ENCODE measurements at places on chromosomes 3 and 15. TPM values are rescaled to one million over a fixed set of nuclear protein-coding genes. Genes with fewer than 3 reads are reported as not detected.

DNA sequence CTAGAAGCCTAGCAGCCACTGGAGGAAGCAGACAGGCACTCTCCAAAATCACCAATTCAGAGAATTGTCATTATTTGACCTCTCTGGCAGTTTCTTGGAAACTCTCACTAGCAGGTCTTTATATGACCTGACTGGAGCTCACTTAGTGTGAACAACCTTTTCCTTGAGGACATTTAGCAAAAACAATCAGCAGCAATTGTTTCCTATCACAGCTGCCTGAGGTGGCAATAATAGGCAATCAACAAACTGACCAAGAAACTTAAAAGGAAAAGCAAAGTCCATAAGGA lies 162.4 kb upstream of the STT3B start:
- no peak for DNase-seq
- no peaks in the 10 kb centered on the region for H3K36me3 ChIP-seq
- H3K4me1 ChIP-seq = no peaks in the 10 kb centered on the region
- no peaks in the 10 kb centered on the region for H3K27me3 ChIP-seq
- no peak overlapping the region for H3K4me3 ChIP-seq

- no peak for DNase-seq
- H3K4me3 ChIP-seq = no peak overlapping the region
- H3K36me3 ChIP-seq = no peaks in the 10 kb centered on the region
- no peaks in the 10 kb centered on the region for H3K27me3 ChIP-seq
These were observed 19.0 kb upstream of the C3orf49 start for GRCh38 chr3:63800097-63800496.

- H3K4me1 ChIP-seq = no peaks in the 10 kb centered on the region
- no peaks in the 10 kb centered on the region for H3K36me3 ChIP-seq
- no peak for DNase-seq
- H3K27me3 ChIP-seq = no peaks in the 10 kb centered on the region
- no peak overlapping the region for H3K4me3 ChIP-seq
These were observed 96.4 kb upstream of the NANOGP8 start for GRCh38 chr15:35181538-35181937.

DNA sequence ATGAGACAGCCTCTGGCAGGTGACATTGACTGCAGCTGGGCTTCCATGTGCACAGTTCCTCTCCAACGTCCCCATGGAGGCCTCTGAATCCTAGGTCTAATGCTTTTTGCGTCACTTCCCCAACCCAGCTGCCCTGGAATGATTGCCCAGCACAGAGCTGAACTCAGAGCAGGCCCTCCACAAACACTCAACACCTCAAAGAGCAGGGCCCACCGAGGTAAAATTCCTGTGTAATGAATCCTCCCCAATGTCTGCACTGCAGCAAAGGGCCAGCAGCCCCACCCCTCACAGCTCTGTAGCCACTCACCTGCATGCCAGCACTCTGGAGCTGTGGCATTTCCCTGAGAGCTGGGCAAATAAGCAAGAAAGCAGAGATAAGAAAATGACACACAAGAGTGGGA lies 42.6 kb upstream of the DUSP7 start:
- no peaks in the 10 kb centered on the region for H3K4me1 ChIP-seq
- H3K27me3 ChIP-seq = no peaks in the 10 kb centered on the region
- H3K27ac ChIP-seq = no peak overlapping the region

DNA sequence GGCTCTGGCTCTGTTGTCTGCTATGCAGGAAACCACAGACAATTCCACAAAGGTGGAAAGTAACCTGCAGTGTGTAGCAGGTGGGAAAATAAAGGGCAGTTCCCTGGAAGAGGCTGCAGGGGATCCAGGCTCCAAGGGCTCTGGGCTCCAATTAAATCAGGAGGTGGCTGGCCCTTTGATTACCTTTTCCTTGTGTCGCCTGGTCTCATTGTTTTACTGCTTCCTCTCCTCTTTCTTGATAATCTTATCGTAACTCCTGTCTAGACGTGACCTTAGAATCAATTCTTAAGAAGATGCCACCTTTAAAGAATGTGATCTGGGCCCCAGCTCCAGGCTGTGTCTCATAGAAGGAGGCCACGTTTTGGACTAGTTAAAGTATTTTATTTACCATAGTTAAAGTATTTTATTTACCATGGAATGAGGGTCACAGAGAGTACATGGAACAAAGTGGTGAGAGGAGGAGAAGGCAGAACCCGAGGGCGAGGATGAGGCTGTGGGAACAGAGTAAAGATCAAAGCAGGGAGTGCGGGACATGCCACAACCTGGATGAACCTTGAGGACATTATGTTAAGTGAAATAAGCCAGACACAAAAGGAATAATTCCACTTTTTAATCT lies 237.5 kb upstream of the STT3B start:
- H3K27me3 ChIP-seq = no peaks in the 10 kb centered on the region
- H3K4me1 ChIP-seq = no peaks in the 10 kb centered on the region
- DNase-seq = no peak
- no peak overlapping the region for H3K27ac ChIP-seq
- H3K36me3 ChIP-seq = no peaks in the 10 kb centered on the region
- no peak overlapping the region for H3K4me3 ChIP-seq

DNA sequence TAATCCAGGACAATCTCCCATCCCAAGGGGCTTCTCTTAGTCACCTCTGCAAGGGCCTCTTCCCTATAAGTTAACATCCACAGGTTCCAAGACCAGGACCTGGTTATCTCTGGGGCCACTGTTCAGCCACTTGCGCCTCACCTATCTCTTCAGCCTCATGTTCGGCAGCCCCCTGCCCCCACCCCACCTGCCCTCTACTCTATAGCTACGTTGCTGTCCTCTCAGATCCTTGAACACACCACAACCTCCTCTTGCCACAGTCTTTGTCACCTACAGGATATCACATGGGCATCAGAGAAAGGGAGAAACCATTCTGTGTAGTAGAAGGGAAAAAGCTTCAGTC lies 33.9 kb downstream of the SLC41A3 start:
- H3K4me3 ChIP-seq = no peak overlapping the region
- no peaks in the 10 kb centered on the region for H3K36me3 ChIP-seq
- no peaks in the 10 kb centered on the region for H3K27me3 ChIP-seq
- no peak overlapping the region for H3K27ac ChIP-seq
- no peak for DNase-seq

DNA sequence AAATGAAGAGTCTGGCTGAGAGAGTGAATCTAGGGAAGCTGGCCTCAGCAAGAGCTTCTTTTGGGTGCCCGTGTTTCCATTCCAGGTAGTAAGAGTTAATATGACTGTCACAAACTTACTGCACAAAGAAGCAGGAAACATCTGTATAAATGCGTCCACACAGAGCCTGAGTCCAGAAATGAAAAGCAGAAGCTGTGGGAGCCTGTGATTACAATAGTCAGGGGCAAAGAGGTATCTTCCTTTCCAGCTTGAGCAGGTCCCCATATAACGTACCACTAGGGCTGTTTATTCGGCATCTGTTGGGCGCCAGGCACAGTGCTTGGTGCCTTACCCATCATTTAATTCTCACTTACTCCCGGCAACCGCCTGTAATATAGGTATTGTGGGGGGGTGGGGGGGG lies 40.5 kb upstream of the B3GNT5 start:
- H3K4me1 ChIP-seq = peaks cover 7% of the 10 kb centered on the region
- H3K27me3 ChIP-seq = no peaks in the 10 kb centered on the region
- H3K4me3 ChIP-seq = no peak overlapping the region

DNA sequence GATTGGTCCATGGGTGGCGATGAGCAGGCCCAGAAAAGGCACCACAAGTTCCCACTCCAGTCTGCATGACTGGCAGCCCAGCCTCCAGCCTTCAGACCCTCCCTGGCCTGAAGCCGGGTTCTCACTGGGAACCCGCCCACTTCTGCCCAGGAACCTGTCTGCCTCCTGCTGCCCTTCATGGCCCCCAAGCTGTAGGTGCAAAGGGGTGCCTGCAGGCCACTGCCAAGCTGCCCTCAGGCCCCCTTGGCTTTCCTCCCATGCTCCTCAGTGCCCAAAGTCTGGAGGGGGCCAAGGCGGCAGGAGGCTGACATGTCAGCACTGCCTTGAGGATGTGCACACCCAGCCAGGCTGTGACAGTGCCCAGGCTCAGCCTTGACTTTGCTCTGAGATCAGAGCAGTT lies 488.5 kb upstream of the THBS1 start:
- H3K4me3 ChIP-seq = no peak overlapping the region
- H3K27ac ChIP-seq = no peak overlapping the region
- H3K27me3 ChIP-seq = no peaks in the 10 kb centered on the region
- H3K4me1 ChIP-seq = no peaks in the 10 kb centered on the region
- H3K36me3 ChIP-seq = no peaks in the 10 kb centered on the region

- no peak for DNase-seq
- no peak overlapping the region for H3K27ac ChIP-seq
- H3K4me1 ChIP-seq = no peaks in the 10 kb centered on the region
- H3K4me3 ChIP-seq = no peak overlapping the region
- no peaks in the 10 kb centered on the region for H3K27me3 ChIP-seq
These were observed 16.2 kb downstream of the SLC6A6 start for GRCh38 chr3:14418296-14419250.

DNA sequence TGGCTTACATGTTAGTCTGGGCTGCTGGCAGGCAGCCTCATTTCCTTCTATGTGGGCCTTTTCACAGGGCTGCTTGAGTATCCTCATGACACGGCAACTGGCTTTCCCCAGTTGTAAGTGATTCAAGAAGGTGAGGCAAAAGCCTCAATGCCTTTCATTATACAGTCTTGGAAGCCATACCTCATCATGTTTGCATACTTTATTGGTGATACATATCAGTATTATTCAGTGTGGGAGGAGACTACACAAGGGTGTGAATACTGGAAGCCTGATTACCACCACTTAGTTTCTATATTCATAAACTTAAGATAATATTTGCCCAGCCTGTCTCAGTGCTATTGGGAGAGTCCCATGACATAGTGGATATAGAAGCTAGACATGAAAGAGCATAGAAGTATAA lies 346.8 kb downstream of the SOX2 start:
- no peaks in the 10 kb centered on the region for H3K36me3 ChIP-seq
- H3K27me3 ChIP-seq = no peaks in the 10 kb centered on the region
- H3K4me3 ChIP-seq = no peak overlapping the region
- H3K4me1 ChIP-seq = no peaks in the 10 kb centered on the region

GRCh38 chr3:45084361-45084760 lies 58.3 kb downstream of the CLEC3B start:
- H3K27me3 ChIP-seq = no peaks in the 10 kb centered on the region
- H3K27ac ChIP-seq = no peak overlapping the region
- H3K4me3 ChIP-seq = no peak overlapping the region
- H3K36me3 ChIP-seq = no peaks in the 10 kb centered on the region

- peaks cover 28% of the 10 kb centered on the region for H3K4me1 ChIP-seq
- no peaks in the 10 kb centered on the region for H3K36me3 ChIP-seq
- no peak for DNase-seq
- no peak overlapping the region for H3K27ac ChIP-seq
- no peaks in the 10 kb centered on the region for H3K27me3 ChIP-seq
- no peak overlapping the region for H3K4me3 ChIP-seq
These were observed 423.1 kb downstream of the TIGIT start for GRCh38 chr3:114716916-114717315.

DNA sequence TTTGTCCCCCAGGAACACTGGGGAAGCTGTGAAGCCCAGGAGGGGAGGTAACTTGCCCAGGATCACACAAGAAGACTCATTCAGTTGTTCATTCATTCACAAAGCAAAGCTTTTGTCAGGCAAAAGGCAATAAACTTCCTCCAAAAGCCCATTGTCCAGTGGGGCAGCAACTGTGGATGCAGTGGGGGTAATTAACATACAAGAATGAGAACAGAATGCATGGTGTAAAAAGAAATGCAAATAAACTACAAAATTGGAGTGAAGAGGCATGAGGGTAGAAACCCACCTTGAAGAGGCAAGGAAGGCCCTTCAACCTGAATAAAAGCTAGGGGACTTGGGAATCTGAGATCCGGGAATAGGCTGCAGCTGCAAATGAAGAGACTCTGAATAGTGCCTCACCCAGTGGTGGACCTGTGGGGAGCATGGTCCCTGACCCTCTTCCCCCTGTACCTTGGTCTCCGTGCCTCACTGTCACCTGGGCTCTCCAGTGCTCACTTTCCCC lies 363.6 kb downstream of the CLSTN2 start:
- H3K27ac ChIP-seq = no peak overlapping the region
- H3K4me3 ChIP-seq = no peak overlapping the region
- no peaks in the 10 kb centered on the region for H3K27me3 ChIP-seq
- H3K4me1 ChIP-seq = no peaks in the 10 kb centered on the region

DNA sequence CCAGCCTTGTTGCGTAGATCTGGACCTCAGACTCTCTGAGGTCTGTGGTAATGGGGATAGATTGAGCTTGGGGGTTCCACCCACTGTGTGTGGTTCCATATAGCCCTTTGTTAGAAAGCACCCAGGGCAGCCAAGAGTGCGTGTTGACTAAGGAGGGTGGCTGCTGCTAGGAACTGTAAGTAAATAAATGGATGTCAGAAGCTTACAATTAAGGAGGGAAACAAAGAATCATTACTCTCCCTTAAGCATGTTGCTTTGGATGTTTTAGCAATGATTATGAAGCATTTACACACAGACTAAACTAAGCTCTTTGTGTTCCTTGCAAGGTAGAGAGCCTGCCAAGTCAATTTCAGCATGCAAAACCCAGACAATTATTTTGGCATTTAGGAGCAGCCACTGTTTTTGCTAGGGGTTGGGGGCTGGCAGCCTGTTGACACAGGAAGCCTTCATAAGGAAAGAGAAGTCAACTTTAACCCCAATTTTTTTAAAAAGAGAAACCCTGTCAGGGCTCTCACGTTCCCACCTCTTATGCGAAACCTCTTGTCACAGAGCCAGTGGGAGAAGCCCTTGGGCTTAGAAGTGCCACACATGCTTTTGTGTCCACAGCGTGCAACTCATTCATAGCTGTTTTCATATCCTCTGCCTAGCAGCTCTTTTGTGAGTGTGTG lies 127.8 kb downstream of the CMSS1 start:
- H3K27ac ChIP-seq = no peak overlapping the region
- H3K27me3 ChIP-seq = no peaks in the 10 kb centered on the region
- no peaks in the 10 kb centered on the region for H3K4me1 ChIP-seq
- no peak for DNase-seq

The GPR160 gene
- total RNA-seq = 200 TPM

The REC114 gene
- total RNA-seq = not detected

The STAC gene
- total RNA-seq = not detected

The MAGEL2 gene
- not detected for total RNA-seq

The BTLA gene
- total RNA-seq = 1.2 TPM

The METTL6 gene
- total RNA-seq = 9.5 TPM

The SLC41A3 gene
- total RNA-seq = 47.4 TPM

The PIF1 gene
- 3.5 TPM for total RNA-seq

The DALRD3 gene
- 34.6 TPM for total RNA-seq

The NLGN1 gene
- total RNA-seq = 3.3 TPM

All from Peyer's patch (tissue), 4 donors.